ENCODE measurements at places on chromosomes 12 and 14.

- no peak for DNase-seq
Observed at GRCh38 chr12:57816001-57816854, 2.3 kb downstream of the AVIL start.

DNA sequence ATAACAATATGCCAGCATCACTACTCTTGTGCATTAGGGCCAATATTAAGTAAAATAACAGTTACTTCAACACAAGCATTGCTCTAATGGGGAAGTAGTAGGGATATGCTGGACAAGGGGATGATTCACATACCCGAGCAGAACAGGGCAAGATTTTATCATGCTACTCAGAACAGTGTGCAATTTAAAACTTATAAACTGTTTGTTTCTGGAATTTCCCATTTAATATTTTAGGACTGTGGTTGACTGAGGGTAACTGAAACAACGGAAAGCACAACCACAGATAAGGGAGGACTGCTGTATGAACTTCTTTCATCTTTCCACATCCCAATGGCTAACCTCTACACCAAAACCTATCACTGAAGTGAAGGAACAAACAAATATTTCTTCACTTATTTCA lies 36.8 kb downstream of the SARNP start:
- DNase-seq, result no peak

DNA sequence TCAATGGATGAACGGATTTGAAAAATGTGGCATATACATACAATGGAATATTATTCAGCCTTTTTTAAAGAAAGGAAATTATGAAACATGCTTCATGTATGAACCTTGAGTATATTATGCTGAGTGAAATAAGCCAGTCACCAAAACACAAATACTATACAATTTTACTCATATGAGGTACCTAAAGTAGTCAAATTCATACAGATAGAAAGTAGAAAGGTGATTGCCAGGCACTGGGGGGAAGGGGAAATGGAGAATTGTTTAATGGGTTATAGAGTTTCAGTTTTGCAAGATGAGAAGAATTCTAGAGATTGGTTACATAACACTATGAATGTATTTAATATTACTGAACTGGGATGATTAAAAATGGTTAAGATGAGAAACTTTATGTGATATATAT lies 171.4 kb downstream of the TMTC3 start:
- no peak for DNase-seq

GRCh38 chr12:39986674-39987073 lies 119.2 kb downstream of the SLC2A13 start:
- DNase-seq, result no peak

DNA sequence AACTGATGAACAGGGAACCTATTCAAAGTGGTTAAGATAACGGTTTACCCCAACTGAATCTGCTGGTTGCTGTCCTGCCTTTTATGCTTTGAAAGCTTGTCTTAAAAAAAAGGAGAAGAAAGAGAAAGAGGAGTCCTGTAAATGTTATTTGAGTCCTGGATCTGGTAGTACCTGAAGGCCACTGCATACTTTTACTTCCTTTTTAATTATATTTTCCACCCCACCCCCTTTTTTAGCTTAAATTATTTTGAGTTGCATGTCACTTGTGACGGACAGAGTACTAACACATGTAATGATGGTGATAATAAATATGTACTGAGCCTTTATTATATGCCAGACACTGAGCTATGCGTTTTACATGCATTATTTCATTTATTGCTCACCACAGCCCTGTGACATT lies 2.5 kb upstream of the AMIGO2 start:
- no peak for DNase-seq

GRCh38 chr12:65881348-65881961 lies 57.2 kb downstream of the HMGA2 start:
- DNase-seq, result no peak

- no peak for DNase-seq
Observed at GRCh38 chr14:97074856-97075255, 277.7 kb downstream of the VRK1 start.

DNA sequence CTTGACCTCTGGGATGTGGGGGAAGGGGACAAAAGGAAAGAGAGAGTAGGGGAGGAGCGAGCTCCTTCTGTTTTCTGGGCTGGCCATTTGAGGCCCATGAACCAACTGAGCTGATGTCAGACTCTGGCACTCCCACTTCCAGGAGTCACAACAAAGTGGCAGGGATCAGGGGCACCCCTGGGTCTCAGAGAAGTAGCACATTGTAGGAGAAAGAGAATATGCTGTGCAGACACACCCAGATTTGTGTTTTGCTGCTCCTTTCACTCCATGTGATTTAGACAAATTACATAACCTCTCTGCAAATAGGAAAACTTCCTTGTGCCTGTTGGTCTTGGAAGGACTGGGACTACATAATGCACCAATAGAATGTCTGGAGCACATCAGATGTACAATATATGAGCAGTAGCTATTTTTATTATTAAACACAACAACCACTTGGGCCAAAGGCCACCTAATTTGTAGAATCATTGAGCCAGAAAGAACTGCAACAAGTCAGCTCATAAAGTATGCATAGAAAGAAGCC lies 265.5 kb downstream of the ZFP36L1 start:
- DNase-seq, result no peak

DNA sequence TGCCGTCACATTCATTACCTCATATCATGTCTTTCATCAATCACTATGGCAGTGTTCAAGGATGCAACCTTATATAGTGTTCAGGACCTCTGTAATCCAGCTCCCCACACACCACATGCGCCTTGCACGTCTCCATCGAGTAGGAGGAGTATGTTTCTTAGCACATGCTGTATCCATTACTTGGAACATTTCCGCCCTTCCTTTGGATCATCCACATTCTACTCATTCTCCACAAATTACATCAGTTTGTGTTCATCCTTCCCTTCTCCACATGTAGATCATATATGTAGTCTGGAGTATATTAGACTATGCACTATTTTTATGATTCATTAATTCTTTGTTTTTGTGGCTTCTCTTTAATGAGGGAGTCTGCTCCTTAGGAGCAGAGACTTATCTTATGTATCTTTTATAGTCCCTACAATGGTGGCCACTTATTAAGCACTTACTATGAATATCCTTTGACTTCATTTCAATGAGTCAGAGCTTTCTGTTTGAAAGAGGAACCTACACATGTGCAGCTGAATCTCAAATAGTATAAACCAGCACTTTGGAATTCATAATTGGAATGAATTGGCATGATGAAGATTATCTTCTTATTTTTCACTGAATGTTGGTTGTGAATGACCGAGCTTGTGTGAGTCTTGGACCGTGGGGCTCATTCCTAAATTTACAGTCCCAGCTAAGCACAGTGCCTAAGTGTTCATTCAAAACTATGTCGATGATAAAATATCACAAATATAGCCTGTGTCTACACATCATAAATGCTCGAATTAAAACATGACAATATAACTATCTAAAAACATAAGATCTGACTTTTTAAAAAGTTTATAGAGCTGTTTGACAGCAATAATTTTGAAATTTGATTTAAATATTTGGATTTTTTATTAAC lies 30.2 kb upstream of the NPAS3 start:
- DNase-seq, result no peak

DNA sequence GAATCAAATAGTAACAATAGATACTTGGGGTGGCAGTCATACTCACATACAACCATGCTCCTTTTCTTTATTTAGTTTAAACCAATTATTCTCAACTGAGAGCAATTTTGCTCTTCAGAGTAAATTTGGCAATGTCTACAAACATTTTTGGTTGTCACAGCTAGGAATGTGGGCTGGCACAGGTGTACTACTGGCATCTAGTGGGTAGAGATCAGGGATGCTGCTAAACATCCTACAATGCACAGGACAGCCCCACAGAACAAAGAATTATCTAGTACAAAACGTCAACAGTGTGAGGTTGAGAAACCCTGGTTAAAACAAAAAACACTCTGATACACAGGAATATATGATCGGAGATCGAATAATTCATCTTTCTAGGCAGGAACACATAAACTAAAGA lies 186.5 kb downstream of the NELL2 start:
- no peak for DNase-seq

DNA sequence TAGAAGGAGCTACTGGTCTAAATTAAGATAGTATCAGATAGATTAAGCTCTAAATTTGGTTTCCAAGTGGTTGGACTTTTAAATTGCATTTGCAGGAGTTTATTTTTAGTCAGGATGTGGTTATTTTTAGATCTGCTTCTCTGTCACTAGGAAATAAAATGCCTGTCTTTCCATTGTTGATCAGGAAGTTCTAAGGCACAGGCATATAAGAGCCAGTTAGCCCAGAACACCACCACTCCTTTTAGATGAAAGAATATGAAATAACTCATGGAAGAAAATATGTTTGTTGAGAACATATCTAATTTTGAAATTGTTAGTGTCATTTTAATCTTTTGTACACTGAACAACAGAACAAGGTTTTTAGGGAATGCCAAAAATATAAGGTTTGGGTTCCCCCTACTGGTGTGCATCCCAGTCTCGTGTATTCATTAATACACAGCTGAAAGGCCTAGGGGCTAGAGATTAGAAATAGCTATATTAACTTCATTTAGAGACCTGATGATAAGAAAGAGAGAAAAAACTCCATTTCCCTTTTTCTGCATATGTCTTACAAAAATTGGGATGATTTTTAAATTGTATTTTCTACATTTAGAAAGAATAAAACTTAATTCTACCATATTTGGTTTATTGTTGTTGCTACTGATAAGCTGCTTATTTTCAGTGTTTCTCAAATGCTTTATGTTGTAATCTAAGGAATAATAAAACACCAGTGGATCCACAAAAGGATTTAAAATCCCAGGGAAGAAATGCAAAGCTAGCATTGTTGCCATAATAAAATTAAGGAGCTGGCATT lies 67.2 kb downstream of the RIC8B start:
- DNase-seq, result no peak

GRCh38 chr12:56127485-56127887 lies 581 bp upstream of the ESYT1 start:
- DNase-seq, result no peak

GRCh38 chr12:93614917-93615596 lies 42.6 kb downstream of the SOCS2 start:
- no peak for DNase-seq

DNA sequence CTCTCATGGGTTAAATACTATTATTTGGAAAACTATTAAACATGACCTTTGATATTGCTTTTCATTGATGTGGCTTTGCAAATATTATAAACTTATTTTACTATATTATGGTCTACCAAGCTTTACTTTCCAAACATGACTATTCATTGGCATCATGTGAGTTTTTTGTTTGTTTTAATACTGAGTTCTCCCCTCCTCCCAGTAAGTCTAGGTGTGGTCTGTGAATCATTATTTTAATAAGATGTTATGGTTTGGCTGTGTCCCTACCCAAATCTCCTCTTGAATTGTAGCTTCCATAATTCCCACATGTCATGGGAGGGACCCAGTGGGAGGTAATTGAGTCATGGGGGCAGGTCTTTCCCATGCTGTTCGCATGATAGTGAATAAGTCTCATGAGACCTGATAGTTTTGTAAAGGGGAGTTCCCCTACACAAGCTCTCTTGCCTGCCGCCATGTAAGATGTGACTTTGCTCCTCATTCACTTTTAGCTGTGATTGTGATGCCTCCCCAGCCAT lies 80.0 kb downstream of the BORCS5 start:
- no peak for DNase-seq

DNA sequence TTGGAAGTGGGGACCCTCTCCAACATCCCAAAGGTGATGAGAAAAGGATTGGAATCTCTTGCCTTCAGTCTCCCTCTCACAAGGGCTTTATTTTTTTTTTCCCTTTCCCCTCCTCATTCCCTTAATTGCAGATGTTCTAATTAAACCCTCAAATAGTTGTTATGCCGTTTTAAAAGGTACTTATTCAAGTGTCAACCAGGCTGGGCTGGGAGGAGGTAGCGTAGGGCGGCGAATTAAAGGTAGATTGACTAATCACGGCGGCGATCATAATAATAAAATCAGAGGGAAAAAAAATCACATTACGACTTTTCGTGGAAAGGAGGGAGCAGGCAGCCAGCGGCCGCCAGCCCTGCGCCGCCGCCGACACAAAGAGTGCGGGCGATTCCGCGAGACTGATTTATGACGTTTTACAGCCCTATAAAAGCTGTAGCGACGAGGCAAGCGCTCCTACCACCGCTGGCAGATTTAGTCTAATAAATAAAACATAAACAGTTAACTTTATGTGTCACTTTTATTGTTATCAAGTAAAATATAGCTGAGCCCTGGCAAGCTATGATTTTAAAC lies 1.7 kb upstream of the HOXC4 start:
- DNase-seq, result no peak

DNA sequence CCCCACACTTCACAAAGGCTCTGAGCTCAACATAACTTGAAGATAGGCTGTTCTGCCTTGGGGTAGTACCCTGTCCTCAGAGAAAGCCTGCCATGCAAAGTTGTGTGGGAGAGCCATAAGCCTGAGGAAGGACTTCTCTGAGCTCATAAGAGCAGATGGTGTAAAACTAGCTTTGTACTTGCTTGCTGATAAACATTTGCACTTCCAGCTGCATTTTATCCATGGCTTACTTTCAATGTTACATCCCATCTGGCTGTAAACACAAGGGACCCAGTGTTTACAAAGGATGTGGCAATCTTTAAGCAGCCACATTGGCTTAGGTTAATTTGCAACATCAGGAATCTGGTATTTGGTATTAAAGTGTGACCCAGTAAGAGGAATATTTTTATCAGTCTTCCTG lies 258.1 kb downstream of the IPO8 start:
- DNase-seq, result no peak

GRCh38 chr12:52575256-52575655 lies 1.6 kb upstream of the KRT74 start:
- no peak for DNase-seq

- no peak for DNase-seq
Observed at GRCh38 chr12:19997656-19998400, 370.5 kb upstream of the PDE3A start.

Measured in NCI-H1048 (cell line).